ENCODE measurements at places on chromosomes 5 and 9.

DNA sequence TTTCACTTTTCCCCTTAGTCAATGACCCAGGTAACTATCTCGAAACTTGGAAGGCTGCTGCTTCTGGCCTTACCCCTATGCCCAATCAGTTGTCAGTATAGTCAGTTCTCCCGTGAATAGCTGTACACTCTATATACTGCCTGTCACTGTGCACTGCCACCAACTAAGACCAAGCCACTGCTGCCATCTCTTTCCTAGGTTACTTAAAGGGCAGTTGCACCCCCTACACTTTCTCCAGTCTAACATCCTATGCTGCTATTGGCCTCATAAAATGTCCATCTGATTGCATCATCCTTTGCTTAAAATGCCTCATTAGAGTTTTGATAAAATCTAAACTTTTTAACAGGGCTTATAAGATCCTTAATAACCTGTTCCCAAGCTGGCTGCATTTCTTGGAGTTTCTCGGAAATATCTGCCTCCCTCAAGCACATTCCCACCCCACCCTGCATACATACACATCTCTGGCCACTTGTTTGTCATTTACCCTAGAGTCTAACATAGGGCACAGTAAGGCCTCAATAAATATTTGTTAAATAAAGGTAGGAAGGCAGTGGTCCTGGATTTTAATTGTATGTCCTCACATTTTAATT is 32.8 kb upstream of the TNFAIP8 start:
- DNase-seq = no peak

DNA sequence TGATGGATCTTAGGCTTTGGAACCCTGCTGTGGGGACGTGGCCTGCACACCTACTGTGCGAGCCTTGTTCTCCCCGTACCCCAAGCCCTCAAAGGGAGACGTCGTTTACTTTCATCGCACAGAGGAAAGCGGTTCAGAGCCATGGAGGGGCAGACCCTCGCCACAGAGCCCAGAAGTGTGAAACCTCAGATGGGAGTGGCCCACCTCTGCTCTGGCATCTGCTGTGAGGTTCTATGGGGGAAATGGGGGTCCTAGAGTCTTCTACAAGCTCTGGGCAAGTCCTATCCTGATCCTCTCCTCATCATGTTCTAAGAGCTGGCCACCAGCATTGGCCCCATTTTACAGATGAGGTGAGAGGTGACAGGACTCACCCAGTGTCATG is 3.7 kb upstream of the RNF44 start:
- no peak for DNase-seq

- DNase-seq = no peak
These were observed 39.1 kb upstream of the GRHPR start for GRCh38 chr9:37383393-37383792.

DNA sequence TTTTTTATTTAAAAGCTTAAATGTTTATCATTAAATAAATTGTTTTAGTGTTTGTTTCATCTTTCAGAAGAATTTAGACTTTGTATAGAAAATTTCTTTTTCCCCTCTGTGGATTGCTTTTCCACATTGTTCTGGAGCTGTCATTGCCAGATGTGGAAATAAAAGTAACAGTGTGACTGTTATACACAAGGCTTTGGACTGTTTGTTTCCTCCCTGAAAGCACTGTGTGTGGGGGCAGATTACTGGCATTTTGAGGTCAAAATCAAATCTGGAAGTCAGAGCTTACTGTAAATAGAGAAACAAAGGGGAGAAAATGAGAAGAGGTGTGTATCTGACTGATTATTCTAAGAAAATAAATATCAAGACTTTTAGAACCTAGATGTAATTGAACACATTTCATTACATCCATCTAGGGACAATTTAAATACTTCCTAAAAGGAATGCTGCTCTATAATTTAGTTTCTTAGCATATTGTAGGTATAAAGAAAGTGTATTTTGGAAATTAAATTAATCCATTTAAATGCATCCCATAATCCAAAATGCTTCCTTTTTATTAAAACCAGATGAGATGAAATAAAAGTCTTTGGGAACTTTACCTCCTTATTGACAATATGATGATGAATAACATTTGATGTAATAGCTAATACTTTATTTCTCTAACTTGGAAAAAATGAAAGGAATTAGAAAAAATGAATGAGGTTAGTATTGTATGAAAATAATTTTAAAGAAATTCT is 51.9 kb downstream of the ERCC6L2 start:
- DNase-seq = no peak
